HT1080 (cell line): ENCODE measurements at places on chromosomes 1 and 21.
A peak's percentile ranks its signal among the peaks of the same experiment; 100 is the strongest.

GRCh38 chr21:22056904-22057303, 1058.7 kb downstream of the NCAM2 start:
- DNase-seq: no peak

DNA sequence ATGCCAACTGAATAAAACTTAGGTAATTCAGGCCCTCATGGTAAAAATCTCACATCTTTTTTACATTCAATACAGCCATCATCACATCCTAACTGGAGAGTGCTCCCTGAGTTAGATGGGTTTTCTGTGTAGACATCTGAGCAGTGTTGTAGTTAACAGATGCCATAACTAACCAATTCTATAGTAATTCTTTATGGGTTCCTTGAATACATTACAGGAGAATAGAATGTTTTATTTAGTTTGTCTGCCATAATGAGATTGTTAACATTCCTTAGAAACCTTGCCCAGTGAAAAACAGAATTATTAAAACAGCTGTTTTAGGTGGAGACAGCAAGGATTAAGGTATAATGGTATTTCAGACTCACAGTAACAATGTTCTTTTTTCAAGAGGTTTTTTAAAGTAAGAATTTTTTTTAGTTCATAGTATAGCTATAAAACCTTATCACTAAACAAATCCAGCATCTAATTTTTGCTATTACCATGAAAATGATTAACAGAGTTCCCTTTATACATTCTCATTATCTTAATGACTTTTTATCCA, 95.3 kb downstream of the ATP5PO start:
- DNase-seq: no peak

DNA sequence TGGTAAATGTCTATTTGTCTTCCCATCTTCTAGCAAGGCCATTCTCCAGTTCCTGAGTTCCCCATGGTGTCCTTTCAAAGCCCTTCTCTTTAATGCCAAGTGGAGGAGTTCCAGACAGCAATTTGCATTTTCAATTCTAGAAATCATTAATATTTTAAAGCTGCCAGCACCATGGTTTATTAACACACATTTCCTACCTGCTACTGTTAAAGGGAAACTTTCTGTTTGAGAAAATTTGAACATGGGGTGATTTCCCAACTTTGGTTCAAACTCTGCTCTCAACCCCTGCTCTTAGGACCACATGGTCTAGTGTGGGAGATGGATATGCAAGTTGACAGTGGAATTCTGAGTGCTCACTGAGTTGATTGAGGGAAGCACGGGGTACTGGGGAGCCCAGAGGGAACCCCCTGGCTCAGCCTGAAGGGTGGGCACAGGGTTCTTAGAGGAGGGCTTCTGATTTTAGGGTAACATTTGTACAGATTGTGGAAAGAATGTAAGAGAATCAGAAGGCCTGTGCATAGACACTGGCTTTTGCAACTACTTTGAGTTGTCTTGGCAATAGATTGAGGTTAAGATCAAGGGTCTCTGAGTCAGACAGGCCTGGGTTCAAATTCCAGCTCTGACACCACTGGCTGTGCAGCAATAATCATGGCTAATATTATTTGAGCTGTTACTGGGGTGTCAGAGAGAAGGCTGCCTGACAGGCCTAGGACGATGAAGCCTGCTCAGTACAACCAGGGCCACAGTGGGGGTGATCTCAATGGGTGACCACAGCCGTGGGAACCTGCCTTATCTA, 97.8 kb downstream of the BEND5 start:
- no peak for DNase-seq

GRCh38 chr1:198228925-198229324, 72.1 kb downstream of the NEK7 start:
- no peak for DNase-seq

DNA sequence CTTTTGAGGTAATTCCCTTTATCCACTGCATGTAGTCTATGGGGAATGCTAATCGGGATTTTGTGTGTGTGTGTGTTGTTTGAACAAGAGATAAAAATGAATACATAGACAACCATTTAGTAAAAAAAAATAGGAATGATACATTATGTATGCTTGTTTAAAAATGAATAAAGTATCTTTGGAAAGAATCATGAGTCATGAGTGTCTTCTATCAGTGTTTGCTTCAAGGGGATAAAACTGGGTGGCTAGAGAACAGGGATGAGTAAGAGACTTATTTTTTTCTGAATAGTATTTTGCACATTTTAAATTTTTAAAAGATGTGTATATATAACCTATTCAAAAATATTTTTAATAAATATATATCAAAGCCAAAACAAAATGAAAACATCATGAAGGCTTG, 839.4 kb upstream of the ADGRL4 start:
- DNase-seq: no peak

DNA sequence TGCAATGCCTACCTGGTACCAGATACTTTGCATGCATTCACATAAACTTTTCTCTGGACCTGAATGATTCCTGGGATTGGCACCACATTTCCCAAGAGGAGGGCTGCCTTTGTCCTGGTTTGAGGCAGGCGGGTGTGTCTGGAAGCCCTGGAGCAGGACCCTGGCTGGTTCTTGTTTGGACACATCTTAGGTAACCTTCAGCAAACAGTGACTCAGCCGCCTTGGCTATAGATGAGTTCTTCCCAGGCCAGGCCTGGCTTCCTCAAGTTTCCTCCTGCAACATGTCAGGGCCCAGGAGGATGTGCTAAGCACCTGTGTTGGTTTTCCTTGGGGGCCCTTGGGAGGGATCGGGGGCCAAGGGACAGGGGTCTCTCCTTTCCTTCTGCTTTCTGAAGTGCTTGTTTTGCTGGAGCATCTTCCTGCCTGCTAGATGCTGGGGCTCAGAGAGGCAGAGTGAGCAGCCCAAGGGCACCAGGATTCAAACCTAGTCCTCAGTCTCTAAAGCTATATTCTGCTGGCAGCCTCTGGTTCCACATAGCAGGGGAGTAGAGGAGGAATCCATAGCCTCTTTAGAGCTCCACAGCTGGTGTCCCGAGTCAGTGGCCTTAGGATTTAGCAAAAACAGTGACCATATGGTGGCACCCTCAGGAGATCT, 38.2 kb downstream of the PAX7 start:
- DNase-seq: peak; percentile 44

DNA sequence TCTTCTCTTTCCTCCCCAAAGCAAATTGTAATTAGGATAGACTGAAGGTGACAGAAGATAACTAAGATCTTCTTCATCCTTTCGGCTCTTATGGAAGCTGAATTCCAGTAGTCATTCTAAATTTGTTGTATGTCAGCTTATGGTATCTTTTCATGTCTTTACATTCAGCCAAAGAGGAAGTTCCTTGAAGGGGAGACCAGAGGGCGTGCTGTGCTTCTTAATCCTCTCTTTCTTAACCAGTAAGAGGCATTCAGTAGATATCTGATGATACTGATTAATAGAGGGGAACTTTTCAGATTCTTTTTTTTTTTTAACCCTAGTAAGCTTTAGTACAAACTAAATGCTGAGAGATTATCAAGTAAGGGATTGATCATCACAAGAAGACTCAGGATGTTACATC, 102.3 kb downstream of the OSBPL9 start:
- no peak for DNase-seq

DNA sequence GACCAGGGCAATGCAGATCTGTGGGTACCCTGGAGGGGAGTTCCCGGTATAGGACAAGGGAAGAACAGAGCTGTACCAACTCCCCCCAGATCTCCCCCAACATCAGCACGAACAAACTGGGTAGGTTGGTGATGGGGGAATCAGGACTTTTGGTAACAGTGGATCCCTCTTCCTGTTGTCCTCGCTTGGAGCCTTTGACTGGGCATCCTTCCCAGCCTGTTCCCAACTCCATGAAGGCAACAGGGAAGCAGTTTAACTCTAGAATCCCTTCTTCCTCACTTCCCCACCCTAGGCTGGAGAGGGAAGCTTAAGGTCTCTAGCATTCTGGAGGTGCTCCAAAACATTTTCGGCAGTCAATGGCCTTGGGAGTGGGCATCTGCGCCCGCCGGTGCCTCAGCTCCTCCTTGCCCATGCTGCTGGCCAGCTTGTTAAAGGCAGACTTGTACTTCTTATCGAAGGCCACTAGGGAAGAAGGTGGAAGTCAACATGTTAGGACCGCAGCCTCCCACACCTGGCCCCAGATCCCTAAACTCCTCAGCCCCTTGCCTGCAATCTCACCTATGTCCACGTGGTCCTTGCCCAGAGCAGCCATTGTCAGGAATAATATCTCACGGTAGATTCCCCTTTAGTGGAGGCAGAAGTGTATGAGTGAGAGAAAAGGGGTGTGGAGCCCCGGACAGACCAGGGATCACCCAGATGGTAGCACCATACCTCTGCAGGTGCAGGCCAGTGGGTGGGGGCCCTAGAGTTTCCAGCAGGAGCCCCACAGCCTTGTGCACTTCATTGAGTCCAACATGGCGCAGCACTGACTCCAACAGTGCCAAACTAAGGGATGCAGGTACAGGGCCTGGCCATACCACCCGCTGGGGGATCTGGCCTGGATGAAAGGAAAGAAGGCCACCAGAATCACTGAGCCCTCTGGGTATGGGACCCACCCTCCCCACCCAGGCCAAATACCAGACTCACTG, 7.5 kb upstream of the GATAD2B start:
- no peak for DNase-seq

DNA sequence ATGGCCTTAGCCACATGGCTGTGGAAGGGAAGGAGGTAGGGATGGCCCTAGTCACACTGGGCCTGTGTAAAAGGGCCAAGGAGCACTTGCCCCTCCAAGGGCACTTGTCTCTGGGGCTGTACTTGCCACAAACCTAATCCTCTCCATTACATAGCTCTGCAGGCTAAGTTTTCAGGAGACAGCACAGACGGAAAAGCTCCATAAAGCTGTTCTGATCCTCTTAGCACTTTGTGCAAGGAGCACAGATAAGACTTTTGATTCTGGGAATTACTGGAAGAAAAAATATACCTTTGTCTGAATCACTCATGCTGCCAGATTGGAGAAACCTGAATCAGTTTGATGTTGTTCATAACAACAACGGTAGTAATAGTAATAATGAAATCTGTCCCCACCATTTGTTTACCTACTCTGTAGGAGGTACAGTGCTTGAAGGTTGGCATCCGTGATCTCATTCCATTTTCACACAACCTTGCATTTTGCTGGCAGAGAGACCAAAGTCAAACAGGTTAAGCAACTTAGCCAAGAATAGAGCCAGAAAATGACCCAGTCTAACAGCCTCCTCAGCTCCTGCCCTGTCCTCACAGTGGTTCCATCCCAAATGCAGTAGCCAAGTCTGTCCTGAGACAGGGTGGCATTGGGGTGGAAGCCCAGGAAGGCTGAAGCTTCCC, 207.1 kb downstream of the ROR1 start:
- no peak for DNase-seq

- DNase-seq: no peak
Measured at GRCh38 chr1:223678841-223679240, 13.3 kb upstream of the CAPN8 start.

DNA sequence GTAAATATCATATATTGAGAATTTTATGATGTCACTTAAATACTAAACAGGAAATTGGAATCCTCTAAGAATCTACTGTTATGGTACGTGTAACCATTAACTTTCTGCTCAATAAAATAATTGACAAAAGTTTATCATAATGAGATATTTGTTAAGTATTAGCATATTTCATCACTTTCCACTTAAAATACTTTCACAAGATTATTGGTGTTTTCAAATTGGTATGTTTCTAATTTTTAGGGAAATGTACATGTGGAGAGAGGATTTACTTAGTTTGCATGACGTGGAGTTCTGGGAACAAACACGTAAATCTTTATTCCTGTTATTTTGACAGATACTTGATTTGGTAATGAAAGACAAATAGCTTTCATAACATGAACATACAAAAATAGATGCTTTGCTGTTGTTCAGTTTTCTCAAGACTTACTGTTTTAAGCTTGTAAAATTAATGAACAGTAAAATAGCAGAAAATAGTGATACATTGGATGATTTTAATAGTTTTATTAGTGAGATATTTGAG, 1.6 kb downstream of the SRSF11 start:
- DNase-seq: no peak

GRCh38 chr1:27760426-27760825, 12.6 kb upstream of the STX12 start:
- no peak for DNase-seq

- DNase-seq: no peak
Measured at GRCh38 chr1:111182052-111182451, 18.4 kb downstream of the DENND2D start.

DNA sequence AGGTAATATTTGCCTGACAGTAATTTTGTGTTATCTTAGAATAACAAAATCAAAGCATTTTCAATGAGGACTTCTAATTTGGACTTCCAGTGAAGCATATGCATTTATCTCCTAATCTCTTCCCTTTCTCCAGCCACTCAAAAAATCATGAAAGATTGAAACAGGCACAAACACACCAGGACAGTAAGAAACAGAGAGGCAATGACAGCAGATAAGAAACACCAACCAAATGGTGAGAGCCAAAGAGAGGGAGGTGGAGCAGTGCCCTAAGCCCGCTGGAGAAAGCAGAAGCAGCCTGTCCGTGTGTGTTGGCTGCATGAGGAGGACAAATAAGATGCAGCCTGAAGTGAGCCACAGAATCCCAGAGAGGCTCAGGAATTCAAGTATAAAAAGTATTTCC, 39.0 kb downstream of the SLC44A3 start:
- DNase-seq: no peak

GRCh38 chr1:151846062-151846568, 6.5 kb upstream of the C2CD4D start:
- peak; percentile 89 for DNase-seq

DNA sequence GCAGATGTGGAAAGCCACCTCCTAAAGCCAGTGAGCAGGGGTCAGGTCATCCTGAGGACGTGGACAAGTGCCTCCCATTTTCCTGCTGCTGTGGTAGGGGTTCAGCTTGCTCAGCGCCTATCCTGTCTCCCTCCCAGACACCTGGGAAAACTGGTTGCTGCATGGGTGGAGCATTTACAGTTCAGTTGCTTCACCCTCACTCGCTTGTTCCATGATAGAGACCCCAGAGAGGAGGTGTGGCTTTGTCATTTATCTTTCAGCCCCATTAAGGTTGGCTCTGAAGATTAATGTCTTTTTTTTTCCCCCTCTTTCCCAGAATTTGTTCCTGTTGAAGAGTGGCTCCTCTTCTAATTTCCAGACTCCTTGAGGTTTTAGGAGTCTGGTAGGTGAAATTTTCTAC, 9.2 kb downstream of the VANGL1 start:
- no peak for DNase-seq

DNA sequence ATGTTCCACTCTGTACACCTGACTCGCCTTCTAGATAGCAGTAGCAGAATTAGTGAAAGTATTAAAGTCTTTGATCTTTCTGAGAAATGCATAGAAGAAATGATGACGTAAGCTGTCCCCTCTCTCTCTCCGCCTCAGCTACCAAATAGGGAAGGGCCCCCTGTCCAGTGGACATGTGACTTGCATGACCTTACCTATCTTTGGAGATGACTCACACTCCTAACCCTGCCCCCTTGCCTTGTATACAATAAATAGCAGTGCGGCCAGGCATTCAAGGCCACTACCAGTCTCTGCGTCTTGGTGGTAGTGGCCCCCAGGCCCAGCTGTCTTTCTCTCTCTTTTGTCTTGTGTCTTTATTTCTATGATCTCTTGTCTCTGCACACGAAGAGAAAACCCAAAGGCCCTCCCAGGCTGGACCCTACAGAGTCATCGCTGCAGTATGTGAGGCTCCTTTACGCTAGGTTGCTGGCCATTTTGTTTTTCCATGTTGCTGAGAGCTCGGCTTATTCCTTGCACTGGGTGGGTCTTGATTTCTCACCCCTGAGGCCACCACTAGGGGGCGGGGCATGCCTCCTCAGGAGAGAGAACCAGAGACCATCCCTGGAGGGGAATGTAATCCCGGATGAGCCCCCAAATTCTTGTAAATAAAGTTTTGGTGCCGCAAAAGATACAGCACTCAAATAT, 16.0 kb upstream of the ZBTB8B start:
- peak; percentile 38 for DNase-seq

- no peak for DNase-seq
Measured at GRCh38 chr1:180020017-180020416, 65.4 kb downstream of the CEP350 start.
